ENCODE measurements at places on chromosomes 11 and 22. TPM values are rescaled to one million over a fixed set of nuclear protein-coding genes. Genes with fewer than 3 reads are reported as not detected.

Gene SWAP70
- 11.8 TPM for total RNA-seq

Gene CBY1
- total RNA-seq, result 10.3 TPM

DNA sequence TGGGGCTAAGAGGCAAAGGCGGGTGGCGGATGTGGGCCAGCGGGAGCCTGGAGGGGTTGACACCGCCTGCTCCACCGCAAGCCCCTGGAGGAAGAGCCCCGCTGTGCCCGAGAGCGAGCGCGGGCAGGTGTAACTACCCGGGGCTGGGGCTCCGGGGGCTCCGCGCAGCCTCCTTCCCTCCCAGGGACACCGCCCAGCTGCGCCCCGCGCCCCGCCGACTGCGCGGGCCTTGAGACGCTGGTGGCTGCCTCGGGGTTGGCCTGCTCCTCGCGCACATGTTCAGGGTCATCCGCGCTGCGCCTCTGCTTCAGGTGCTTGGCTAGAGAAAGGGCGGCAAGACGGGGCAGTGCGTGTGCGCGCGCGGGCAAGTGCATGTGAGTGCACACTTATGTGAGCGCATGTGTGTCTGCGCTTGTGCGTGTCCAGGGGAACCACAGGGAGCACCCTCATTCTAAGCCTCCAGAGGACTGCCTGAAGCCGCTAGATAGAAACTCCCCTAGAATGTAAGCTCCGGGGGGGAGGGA lies 197.5 kb upstream of the TMEM45B start:
- DNase-seq, result no peak

GRCh38 chr11:125175896-125176575 lies 11.5 kb downstream of the PKNOX2 start:
- DNase-seq, result no peak

DNA sequence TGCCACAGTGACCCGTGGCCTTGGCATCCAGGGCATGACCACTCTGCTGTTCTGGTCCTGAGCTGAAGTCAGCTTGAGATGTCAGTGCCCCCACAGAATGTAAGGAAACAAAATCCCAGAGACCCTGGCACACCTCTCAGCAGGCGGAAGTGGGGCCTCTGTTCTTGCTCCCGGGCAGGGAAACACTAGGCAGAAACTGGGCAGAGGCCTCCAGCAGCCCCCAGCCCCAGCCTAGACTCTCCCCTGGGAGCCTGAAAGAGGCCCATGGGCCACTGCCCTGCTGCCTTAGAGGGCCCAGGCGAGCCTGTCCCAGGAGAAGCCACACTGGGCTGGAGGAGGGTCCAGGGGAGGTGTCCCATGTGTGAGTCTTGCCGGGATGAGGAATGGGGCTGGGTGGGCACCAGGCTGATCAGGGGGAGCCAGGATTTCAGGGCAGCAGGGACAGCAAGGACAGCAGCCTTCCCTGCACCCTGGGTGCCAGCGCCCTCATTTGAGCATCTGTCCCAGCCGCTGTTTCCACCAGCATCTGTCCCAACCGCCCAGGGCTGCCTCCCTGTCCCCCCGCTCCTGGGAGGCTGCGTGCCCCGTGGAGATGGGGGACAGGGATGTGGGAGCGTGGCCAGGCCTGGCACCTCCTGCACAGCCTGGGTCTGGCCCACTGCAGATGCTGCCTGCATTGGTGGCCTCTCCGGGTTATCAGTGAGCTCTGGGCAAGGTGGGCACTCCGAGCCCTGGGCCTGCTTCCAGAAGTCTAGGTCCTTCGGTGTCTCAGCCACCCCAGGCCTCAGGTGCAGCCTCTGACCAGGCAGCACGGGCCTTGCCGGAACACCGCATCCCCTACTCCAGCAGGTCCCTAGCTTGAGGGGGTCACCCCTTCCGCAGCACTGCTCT lies 1072.4 kb downstream of the BRD1 start:
- DNase-seq, result peak; percentile 6

Measured in activated T-helper 2 cell treated with anti-CD3 and anti-CD28 coated beads, Interferon-gamma antibody, Interleukin-2, Interleukin-4, amounts not matched to agents 10 μg/mL and 5 μg/mL and 100 μg/mL, durations not matched to agents 14 hours and 24 hours and 36 hours (primary cell).